ENCODE measurements at places on chromosomes 2 and 18. TPM values are rescaled to one million over a fixed set of nuclear protein-coding genes. Genes with fewer than 3 reads are reported as not detected.

DNA sequence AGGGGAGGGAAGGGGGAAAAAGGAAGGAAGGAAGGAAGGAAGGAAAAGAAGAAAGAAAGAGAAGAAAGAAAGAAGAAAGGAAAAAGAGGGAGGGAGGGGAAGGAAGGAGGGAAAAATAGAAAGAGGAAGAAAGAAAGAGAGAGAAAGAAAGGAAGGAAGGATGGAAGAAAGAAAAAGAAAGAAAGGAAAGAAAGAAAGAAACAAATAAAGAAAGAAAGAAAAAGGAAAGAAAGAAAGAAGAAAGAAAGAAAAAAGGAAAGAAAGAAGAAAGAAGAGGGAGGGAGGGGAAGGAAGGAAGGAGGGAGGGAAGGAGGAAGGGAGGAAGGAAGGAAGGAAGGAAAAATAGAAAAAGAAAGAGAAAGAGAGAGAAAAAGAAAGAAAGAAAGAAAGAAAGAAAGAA is 315.8 kb upstream of the PIK3C3 start:
- no peak for DNase-seq

GRCh38 chr2:98465456-98466226 is 21.0 kb downstream of the INPP4A start:
- peak; percentile 71 for DNase-seq

Gene ZC3H6
- 7.7 TPM for total RNA-seq

DNA sequence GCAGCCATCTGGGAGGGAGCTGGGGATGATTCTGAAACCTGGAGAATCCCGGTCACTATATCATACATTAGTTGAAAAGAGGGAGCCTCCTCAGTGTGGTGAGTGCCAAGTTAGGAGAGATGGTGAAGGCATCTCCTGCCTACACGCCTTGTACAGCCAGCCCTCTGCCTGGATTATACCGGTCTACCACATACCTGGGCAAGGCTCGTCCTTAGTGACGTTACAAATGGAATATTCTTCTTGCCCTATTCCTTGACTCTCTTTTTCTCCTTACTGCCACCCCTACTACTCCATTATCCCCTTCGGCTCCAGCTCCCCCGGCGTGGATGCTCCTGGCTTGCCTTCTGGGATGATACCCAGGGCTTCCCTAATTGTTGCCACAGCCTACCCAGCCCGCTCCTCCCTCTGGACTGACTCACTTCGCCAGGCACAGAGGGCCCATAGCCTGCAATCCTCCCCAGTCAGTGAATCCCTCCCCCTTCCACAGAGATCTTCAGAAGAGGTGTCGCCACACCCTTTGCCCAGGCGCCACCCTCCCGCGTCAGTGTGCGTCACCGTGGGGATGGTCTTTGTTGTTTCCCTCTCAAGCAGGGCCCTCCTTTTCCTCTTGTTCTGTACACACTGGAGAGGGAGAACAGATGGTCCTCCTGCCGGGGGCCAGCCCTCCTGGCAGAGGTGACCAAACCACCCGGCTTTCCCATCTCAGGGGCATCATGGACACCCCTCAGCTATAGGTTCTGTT is 115.2 kb upstream of the EPAS1 start:
- no peak for DNase-seq

- no peak for DNase-seq
These were observed 65.6 kb downstream of the ATP8B1 start for GRCh38 chr18:57737400-57738060.

Gene PLEKHM3
- 4.8 TPM for total RNA-seq

Gene HOXD3
- total RNA-seq = not detected

GRCh38 chr2:134228493-134228903 is 25.4 kb upstream of the MGAT5 start:
- DNase-seq = no peak

DNA sequence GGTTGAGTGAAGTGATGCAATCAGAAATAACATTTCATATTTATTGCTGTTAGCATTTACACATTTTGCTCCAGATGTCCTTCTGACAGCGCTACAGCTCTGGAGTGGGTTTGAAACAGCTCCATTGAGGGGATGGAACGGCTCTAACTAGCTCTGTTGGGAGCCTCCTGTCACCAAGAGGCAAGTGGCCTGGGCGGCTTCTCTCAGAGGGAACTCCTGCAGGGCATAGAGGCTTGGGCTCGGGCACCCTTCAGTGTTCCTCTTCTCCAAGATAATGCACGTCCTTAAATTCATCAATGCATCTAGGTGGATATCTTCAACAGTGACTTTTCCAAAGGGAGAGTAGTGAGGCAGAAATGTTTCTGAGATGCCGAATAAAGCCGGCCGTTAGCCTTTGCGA is 122.5 kb downstream of the CNTNAP5 start:
- no peak for DNase-seq

- DNase-seq = no peak
These were observed 71.8 kb upstream of the STAM2 start for GRCh38 chr2:152247337-152247695.

GRCh38 chr2:208488686-208489564 is 82.3 kb downstream of the PTH2R start:
- no peak for DNase-seq

GRCh38 chr18:74277296-74277695 is 14.5 kb downstream of the CYB5A start:
- DNase-seq = no peak

Gene XDH
- total RNA-seq = not detected

Gene NAB1
- total RNA-seq = 33.3 TPM

Gene GREB1L
- not detected for total RNA-seq

- no peak for DNase-seq
These were observed 50.6 kb upstream of the TMEFF2 start for GRCh38 chr2:192245329-192245728.

Gene MOB4
- 21.7 TPM for total RNA-seq

- DNase-seq = no peak
These were observed 135.6 kb upstream of the KLHL29 start for GRCh38 chr2:23249348-23249747.

- no peak for DNase-seq
These were observed 8.3 kb downstream of the NFU1 start for GRCh38 chr2:69428981-69429380.

- peak; percentile 25 for DNase-seq
These were observed 568 bp downstream of the RAB31 start for GRCh38 chr18:9708434-9709303.

Gene SERPINB4
- total RNA-seq = not detected

DNA sequence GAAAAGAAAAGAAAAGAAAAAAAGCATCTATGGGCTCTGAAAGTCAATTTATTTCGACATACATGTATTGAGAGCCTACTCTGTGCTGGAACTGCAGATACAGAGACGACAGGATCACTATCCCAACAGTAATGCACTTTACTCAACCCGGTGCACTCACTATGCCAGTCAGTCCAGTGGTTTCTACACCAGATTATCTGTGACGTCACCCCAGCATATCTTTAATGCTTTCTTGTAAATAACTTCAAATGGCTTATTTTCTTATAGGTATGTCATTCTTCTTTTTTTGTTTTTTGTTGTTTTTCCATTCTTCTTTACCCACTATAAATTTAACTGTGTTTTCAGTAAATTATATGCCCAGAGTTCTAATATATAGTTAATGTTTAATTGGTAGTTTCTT is 800.0 kb upstream of the FANCL start:
- no peak for DNase-seq

Gene SPC25
- total RNA-seq = 33.7 TPM

GRCh38 chr2:229133155-229133772 is 137.8 kb downstream of the PID1 start:
- no peak for DNase-seq

Gene PPIL3
- 41.1 TPM for total RNA-seq

Measured in activated naive CD8-positive, alpha-beta T cell treated with anti-CD3 and anti-CD28 coated beads for 36 hours (primary cell).